ENCODE measurements at places on chromosomes 7 and 10.

GRCh38 chr10:58239561-58240169, 28.0 kb downstream of the IPMK start:
- DNase-seq, result no peak

- no peak for DNase-seq
Measured at GRCh38 chr10:102611514-102612087, 32.7 kb upstream of the TRIM8 start.

- peak; percentile 28 for DNase-seq
Measured at GRCh38 chr7:148941598-148942275, 57.6 kb upstream of the EZH2 start.

DNA sequence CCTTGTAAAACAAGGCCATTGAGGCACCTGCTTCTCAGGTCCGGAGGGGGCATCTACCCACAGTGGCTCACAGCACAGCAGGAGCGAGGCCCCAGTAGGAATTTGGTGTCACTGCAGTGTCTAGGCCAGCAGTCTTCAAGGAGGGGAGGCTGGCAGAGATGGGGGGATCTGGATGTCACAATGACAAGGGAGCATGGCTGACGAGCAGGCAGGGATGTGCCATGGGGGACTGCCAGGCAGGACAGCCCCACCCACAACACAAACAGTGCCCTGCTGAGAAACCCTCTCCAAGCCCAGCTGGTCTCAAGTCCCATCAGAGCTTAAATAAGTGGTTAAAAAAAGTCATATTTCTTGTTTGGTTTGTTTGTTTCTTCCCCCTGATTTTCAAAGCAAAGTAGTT, 121.0 kb upstream of the ZNF716 start:
- DNase-seq, result no peak

DNA sequence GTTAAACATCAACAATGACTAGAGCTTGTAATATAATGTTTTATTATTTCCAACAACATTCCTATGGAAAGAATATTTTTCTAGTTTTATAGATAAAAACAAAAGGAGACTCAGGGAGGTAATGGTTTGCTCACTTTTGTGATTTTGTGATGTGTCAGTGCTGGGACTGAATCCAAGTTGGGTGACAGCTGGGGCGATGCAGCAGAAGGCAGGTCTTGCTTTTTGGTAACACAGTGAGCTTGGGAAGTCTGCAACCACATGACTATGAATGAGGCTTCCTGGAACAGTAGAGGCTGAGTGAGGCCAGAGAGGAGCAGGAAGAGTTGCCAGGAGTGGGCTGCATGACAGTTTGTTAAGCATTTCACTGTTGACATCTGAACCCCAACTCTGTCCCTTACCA, 4.9 kb upstream of the YKT6 start:
- DNase-seq, result no peak

DNA sequence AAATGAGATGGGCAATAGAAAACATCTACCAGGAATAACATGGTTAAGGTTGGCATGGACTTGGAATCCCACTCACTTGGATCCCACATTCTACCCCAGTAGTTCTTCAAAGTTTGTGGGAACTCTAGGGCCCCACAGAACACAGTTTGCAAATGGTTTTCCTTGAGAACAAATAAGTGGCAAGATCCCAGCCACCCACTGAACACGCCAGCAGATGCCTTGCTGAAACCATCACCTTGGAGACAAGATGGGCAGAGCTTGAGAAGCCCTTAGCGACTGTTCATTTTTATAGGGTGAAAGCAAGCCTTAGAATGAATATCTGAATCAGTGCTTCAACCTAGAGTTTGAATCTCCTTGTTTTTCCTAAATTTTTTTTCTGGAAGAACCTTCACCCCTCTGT, 349.1 kb downstream of the RPS24 start:
- no peak for DNase-seq

GRCh38 chr7:32892521-32893206, 1.1 kb upstream of the KBTBD2 start:
- peak; percentile 16 for DNase-seq

DNA sequence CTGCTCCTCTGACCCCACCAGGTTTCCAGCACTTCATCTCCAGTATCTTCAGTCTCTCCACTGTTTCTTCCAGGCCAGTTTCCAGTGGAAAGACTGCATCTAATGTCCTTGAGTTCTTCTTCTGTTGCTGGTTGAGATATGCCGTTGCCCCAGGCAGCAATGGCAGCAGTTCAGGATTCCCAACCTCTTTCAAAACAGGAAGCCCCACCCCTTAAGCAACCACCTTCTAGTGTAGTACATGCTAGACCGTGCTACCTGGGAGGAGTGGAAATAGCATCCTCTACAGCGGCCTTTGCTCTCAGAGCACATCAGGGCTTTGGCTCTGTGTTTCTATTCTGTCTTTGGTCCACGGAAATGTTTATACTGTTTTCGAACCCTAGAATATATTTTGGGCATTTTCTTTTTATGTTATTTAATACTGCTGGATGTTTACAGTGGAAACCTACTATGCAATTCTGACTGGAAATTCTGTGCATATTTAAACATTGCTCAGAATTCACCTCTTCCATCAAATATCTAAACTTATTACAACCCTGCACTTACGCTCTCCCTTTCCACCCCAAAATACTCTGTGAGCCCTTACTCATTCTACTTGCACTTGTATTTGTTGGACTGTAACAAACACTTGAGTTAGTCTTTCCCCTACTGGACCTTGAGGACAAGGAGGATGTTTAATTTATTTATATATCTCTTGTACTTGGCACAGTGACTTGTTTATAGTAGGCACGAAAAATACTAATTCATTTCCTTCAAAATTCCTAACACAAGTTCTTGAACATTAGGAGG, 8.5 kb upstream of the BPGM start:
- DNase-seq, result no peak

DNA sequence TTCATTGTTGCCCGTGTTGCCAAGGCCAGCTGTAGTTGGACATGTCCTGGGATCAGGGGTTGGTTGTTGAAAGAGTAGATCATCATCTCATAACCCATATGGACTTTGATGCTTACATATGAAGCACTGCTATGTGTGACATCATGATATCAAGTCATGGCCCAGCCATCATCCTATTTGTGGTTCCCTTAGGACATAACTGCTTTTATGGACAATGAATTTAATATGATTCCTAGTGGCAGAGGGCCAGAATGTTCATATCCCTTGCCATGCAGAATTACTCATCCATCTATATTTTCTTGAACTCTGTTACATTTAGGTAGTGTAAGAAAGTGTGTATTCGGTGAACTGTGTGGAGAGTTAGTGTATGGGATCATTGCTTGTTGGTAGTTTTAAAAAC, 343.9 kb upstream of the LRGUK start:
- DNase-seq, result no peak

DNA sequence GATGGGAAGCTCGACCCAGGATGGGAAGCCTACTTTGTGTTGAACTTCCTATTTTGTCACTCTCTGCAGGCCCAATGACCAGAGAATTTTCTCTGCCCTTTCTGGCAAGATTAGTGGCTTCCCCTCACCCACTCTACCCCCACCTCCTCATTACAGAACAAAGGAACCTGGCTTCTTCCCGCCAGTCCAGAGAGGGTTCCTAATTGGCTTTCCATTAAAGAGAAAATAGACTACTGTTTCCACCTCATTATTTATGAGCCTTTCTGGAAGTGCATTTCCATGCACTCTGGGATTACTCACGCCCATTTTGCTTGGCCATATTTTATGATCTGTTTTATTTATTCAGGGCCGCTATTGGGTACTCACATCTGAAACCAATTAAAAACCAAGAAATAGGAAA, 94.9 kb upstream of the TCF7L2 start:
- no peak for DNase-seq

GRCh38 chr7:102125127-102125596, 161.5 kb upstream of the SH2B2 start:
- DNase-seq, result no peak

- no peak for DNase-seq
Measured at GRCh38 chr10:12539350-12540164, 190.2 kb downstream of the CAMK1D start.

DNA sequence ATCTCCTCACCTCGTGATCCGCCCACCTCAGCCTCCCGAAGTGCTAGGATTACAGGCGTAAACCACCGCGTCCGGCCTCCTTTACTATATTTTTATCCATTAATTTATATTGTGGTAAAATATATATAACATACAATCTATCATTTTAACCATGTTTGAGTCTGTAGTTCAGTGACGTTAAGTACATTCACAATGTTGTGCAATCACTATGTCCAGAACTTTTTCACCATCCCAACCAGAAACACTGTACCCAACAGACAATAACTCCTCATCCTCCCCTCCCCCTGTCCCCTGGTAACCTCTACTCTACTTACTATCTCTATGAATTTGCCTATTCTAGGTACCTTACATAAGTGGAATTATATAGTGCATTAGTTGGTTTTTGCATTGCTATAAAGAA, 297.5 kb upstream of the GALNT17 start:
- DNase-seq, result no peak

- DNase-seq, result no peak
Measured at GRCh38 chr10:100779329-100779728, 33.9 kb downstream of the PAX2 start.

- DNase-seq, result peak; percentile 10
Measured at GRCh38 chr10:113007343-113007771, 57.3 kb downstream of the TCF7L2 start.

- DNase-seq, result peak; percentile 8
Measured at GRCh38 chr7:35424869-35425495, 171.1 kb upstream of the TBX20 start.

- DNase-seq, result no peak
Measured at GRCh38 chr10:28595613-28596012, 62.7 kb downstream of the WAC start.

- DNase-seq, result no peak
Measured at GRCh38 chr7:1885465-1886226, 215.6 kb downstream of the ELFN1 start.

GRCh38 chr7:155003092-155003375, at the start of gene PAXIP1:
PAXIP1 (minus strand) TSS chr7:155003124; CDS start chr7:155002929, 195 bp downstream.
- peak; percentile 31 for DNase-seq

- DNase-seq, result no peak
Measured at GRCh38 chr10:118955951-118956801, 73.3 kb upstream of the NANOS1 start.

- no peak for DNase-seq
Measured at GRCh38 chr10:120108916-120109315, 216.4 kb downstream of the SEC23IP start.

DNA sequence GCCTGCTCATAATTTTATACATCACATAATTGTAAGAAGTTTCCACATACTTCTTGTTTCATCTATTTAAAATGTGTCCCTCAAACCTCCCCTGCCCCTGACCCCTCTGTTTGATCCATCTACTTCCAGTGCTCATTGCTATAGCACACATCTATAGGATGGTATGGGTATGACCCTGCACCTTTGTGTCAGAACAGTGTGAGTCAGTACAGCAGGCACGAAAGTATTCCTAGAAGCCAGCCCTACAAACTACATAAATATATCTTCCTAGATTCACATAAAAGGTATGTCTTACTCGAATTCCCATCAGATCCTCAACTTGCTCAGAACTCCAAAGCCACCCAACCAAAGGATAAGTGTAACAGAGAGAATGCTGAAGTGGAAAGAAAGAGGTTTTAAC, 25.7 kb upstream of the ING3 start:
- no peak for DNase-seq

GRCh38 chr7:130345136-130345535, 520 bp downstream of the CPA5 start:
- DNase-seq, result no peak

DNA sequence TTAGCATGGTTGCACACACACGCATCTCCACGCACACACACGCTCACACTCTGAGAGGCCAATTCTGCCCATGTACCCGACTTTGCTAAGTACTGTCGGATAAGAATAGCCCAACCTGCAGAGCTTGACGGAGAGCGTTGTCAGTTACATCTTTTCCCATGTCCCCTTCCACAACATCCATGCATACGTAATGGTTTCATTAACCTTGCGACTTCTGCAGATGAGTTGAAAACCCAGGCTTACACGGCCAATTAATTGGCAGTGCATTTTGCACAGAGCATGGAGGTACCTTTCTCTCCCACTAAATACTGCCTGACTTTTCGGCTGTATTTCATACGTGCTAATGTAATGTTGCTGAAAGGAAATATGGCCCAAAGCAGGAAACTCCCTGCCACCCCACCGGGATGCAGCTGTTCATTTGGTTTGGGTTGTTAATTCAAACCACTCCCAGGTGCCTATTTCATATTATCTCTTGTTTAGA, 291.2 kb upstream of the HABP2 start:
- no peak for DNase-seq

- DNase-seq, result no peak
Measured at GRCh38 chr7:31748084-31748483, 61.1 kb downstream of the PPP1R17 start.

DNA sequence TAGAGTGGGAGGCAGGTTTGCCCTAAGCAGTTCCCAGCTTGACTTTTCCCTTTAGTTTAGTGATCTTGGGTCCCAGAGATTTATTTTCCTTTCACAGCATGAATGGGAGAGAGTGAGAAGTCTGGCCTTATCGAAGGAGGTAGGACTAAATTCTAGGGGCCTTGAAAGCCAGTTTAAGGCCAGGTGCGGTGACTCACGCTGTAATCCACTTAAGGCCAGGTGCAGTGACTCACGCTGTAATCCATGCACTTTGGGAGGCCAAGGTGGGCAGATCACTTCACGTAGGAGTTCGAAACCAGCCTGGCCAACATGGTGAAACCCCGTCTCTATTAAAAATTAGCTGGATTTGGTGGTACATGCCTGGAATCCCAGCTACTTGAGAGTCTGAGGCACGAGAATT, 392.2 kb downstream of the ACTR3B start:
- DNase-seq, result no peak

GRCh38 chr7:116180302-116180701, 30.0 kb upstream of the TES start:
- DNase-seq, result no peak

DNA sequence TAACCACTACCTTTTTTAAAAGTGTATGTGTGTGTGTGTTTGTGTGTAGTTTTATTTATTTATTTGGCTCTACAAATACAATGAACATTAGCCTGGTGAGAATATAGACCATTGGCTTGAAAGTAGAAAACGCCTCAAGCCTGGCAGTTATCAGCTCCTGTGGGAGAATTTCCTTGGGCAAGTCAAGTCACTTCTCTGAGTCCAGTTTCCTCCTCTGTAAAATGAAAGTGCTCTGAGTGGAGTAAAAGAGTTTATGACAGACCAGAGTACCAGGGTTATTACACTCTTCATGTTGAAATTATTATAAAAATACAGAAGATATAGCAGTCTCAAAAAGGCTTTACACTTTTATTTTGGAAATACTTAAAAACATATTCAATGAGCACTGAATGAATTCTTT, 10.1 kb upstream of the RHOBTB1 start:
- no peak for DNase-seq

DNA sequence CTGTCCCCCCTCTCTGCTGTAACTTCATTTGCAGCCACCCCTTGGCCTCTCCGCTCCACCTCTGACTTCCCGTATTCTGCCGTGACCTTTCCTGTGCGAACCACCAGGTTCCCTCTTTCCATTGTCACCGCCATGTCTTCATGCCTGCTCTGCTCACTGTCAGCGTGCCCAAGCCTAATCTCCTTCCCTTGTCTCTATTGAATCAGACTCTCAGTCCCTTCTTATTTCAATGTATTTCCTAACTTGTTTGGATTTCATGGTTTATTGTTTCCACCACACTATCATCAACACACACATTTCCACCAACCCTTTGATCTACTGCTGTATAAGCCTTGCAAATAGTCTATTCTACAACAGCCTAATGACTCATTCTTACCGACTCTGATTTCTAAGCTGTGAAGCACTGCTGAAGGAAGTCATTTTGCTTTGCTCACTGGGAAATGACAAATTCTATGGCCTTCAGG, 30.0 kb upstream of the INHBA start:
- DNase-seq, result no peak

Data from stimulated activated CD8-positive, alpha-beta memory T cell treated with anti-CD3 and anti-CD28 coated beads, Interleukin-15, amount 100 ng/mL, for 4 hours (primary cell).